ENCODE measurements at places on chromosomes 6 and 20.

DNA sequence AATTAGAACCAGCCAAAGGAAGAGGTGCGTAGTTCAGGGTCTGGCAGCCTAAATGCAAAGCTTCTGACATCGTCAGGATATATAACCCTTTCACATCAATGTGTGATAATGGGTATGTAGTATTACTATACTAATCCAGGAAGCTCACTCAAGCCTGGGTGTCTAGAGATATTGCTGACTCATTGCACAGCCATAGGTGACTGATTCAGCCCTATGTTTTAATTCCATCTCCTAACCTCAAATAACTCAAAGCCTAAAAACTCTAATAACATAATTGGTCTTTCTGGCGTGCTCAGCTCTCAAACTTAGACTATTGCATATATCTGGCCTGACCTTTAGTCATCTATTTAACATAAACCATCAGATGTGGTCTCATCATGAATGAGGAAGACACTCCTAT is 658.4 kb downstream of the TBC1D32 start:
- DNase-seq, result no peak

- no peak for DNase-seq
Observed at GRCh38 chr6:46555129-46555528, 63.9 kb upstream of the RCAN2 start.

GRCh38 chr6:121305957-121306607 is 28.2 kb downstream of the TBC1D32 start:
- no peak for DNase-seq

GRCh38 chr6:73664701-73665100 is 10.9 kb upstream of the SLC17A5 start:
- no peak for DNase-seq

GRCh38 chr20:10576411-10577090 is 97.2 kb downstream of the JAG1 start:
- no peak for DNase-seq

GRCh38 chr6:39114388-39114703 is 640 bp downstream of the SAYSD1 start:
- no peak for DNase-seq

DNA sequence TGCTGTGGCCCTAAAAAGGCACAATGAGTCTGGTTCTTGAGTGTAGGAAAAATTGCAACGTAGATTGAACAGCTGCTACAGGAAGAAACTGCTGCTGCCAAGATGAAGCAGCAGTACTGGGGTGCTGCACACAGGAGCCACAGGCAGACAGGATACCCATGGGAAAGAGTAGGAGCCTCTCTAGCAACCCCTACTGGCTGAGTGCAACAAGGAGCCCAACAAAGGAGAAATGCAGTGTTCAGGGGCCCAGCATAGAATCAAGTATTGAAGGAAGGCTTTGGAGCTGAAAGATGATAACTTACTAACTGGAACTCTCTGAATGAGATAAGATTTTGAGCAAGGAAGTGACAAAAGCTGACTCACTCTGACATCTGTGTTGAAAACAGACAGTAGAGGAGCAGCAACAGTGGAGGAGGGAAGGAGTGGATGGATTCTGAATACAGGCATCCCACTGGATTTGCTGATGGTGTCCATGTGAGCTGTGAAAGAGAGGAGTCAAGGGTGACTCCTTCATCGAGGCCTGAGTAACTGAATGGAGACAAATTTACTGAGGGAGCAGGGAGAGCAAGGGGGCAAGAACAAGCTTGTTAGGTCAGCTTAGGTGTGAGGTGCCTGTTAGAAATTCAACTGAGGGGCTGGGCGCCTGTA is 534.7 kb upstream of the JARID2 start:
- DNase-seq, result no peak

DNA sequence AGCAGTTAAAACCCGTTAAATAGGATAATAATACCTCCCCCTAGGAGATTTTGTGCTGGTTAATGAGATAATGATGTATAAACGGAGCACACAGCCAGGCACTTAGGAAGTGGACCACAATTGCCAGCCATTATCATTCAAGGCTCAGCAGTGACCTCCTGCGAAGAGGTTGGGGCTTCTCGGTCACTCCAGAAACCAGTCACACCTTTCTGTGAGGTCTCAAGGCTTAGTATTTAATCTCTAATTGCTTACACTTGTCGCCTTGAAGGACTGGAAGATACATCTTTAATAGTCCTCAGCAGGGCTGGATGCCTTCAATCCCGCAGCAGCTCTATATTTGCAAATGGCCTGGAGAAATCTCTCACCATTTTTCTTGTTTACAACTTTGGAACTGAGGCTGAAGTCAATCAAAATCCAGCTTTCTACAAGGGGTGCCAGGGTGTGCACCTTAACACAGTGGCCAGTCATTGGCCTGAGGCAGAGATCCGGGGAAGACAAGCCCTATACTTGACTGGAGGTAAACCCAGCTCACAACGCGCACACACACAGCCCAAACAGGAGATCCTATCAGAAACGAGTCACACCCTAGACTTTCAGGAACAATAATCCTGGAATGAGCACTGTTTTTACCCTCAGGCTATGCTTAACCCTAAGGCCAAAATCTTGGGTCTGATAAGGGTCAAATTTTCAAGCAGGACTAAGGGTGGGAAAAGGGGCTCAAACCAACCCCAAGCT is 1.2 kb downstream of the POU5F1 start:
- DNase-seq, result no peak

DNA sequence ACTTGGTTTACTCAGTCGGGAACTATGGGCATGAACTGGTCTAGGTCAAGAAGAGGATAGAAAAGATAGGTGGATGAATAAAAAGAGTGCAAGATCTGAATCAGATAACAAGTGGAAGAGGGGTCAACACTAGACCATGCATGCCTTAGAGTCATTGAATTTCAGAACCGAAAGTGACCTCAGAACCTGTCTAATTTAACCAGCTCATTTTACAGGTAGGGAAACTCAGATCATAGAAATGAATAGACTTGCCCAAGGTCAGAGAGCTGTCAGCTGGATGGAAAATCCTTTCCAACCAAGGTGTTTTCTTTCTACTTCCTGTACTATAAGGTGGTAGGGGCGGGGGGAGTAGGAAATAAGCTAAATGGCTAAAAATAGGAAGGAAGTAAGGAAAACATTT is 121.4 kb upstream of the ADGRF1 start:
- no peak for DNase-seq

DNA sequence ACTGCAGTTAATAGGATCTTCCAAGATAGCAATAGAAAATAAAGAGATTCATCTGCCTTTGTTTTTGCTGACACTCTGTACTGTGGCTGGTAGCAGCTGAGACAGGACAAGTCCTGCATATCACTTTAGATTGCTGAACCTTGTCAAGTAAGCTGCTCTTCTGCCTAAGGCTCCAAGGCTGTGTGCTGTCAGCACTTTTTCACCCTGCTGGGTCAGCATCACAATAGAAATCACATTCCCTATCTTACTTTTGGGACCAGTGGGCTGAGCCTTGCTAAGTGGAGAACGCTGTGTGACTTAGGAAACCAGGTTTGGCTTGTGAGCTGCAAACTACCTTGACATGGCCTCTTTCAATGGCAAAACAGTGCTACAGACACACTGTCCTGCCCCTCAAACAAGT is 263.9 kb downstream of the FRK start:
- no peak for DNase-seq

Measured in psoas muscle (tissue), 8 donors.